ENCODE measurements at places on chromosomes 6 and 20.

DNA sequence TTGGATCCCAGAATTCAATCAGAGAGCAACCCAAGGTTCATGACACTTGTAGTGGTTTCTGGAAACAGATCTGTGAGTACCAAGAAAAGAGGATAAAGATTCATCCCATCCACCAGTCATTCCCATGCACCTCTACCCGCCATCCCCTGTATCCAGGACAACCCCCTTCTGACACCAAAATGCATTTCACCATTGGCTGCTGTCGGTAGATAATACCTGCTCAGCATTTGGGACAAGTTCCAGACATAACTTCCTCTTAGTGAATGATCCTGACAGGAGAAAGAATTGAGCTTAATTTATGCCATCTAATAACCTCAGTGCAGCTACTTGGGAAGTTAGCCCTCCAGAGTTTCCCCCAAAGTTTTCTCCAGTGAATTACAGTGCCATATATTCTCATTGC is 329.1 kb downstream of the ZFAND3 start:
- no peak overlapping the region for H3K4me3 ChIP-seq
- no peaks in the 10 kb centered on the region for H3K36me3 ChIP-seq
- no peak overlapping the region for H3K27ac ChIP-seq
- no peaks in the 10 kb centered on the region for H3K27me3 ChIP-seq
- DNase-seq = no peak
- peaks cover 23% of the 10 kb centered on the region for H3K4me1 ChIP-seq

GRCh38 chr6:7214468-7214867 is 98.5 kb downstream of the SSR1 start:
- H3K4me1 ChIP-seq = peaks cover 11% of the 10 kb centered on the region
- DNase-seq = no peak
- peaks cover 7% of the 10 kb centered on the region for H3K36me3 ChIP-seq
- H3K27ac ChIP-seq = no peak overlapping the region
- no peak overlapping the region for H3K4me3 ChIP-seq
- no peaks in the 10 kb centered on the region for H3K27me3 ChIP-seq

GRCh38 chr20:41572010-41572572 is 46.1 kb downstream of the CHD6 start:
- no peak overlapping the region for H3K4me3 ChIP-seq
- H3K27ac ChIP-seq = no peak overlapping the region
- peaks cover 33% of the 10 kb centered on the region for H3K4me1 ChIP-seq
- peaks cover 6% of the 10 kb centered on the region for H3K36me3 ChIP-seq

DNA sequence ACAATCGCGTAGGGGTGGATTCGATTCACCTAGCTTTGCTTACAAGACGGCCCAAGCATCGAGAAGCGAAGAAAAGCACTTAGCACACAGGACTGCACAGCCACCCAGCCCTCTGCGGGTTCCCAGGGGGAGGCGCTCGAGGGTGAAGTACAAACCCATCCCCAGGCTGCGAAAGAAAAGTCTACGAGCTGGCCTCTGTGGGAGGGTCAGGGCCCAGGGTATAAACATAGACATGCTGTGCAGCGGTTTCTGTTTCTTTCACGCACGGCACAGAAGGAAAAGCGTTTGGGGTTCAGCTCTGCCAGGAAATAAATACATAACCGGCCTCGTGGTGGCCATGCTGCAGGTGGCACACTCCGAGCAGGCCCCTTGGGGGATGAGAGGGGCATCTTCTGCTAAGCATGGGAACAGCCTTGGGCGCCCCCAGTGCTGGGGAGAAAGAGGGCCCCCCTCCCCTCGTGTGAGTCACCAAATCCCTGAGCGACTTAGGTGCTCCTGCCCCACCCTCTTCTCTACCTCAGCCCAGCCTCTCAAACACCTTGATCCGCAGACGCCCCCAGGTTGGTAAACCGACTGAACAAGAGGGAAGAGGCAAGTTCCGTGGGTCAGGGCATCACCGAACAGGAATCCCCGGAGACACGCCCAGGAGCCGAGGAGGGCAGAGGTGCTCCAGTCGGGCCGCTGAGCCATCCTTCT is 91.6 kb upstream of the RIPOR2 start:
- no peaks in the 10 kb centered on the region for H3K27me3 ChIP-seq
- DNase-seq = no peak
- H3K36me3 ChIP-seq = no peaks in the 10 kb centered on the region
- no peak overlapping the region for H3K4me3 ChIP-seq
- H3K4me1 ChIP-seq = peaks cover 4% of the 10 kb centered on the region
- no peak overlapping the region for H3K27ac ChIP-seq
